ENCODE measurements at places on chromosomes 4 and X.

GRCh38 chr4:43374216-43374751 is 481.8 kb downstream of the GRXCR1 start:
- DNase-seq = no peak

DNA sequence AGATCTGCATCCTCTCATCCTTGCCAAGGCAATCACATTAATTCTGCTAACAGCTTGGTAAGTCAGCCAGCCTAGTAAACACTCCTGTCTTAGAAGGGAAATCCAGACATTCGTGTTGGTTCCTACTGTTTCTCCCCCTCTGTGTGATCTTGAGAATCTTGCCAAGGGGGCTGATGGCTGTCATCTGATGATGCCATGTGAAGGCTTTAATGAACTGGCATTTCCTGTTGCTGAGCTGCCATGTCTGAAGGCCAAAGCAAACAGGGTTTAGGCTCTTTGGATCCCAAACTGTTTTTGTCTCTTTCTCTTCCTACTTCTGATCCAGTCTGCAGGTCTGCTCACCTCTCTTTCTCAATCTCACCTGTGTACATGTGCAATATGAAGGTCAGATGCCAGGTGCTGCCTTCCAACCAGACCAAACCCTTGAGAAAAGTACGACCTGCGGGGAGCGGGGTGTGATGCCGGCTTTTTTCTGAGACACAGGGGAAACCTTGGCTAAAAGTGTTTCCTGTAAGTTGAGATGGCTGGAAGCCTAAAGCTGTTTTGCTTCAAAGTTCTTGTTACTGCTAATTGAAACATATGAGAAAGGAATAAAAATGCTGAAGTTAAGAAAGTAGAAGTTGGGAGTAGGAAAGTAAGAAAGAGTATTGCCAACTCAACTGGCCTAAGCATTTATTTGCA is 532.9 kb downstream of the ANKRD50 start:
- DNase-seq = no peak

DNA sequence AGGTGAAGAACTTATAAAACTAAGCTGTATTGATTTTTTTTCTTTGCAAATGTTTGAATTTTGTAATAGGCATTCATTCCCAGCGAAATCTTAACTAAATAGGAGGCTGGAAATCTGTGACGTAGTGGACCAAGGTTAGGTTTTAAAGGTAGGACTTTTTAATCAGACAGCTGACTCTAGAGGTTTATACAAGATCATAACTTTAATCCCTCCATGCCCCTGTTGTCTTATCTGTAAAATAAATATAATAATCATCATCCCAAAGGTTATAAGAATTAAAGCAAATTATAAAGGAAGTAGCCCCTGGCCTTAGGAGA is 101.3 kb downstream of the SHROOM3 start:
- no peak for DNase-seq

DNA sequence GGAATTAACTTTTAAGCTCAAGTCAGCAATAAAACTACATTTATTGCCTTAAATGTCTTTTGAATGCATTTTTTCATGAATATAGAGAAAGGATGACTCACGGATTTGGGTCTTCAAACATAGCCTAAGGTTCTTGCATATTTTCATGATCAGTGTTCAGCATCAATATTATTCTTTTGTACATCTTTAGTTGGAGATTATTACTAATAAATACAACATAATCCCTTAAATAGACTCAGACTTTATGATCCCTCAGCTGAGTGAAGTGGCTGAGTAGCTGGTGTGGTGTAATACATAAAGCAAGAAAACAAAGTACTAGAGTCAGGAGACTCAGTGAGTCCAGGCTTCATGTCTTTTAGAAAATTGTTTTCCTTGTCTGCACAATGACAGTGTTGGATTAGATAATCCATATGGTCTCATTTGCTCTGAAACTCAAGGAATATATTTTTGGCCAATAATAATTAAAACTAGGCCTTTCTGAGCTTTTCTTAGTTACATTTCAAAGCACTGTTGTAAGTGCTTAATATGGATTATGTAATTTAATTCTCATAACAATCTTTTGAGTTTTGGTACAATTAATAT is 78.3 kb upstream of the UNC5C start:
- DNase-seq = no peak

- DNase-seq = no peak
Observed at GRCh38 chr4:28518561-28519165, 1658.0 kb downstream of the STIM2 start.

DNA sequence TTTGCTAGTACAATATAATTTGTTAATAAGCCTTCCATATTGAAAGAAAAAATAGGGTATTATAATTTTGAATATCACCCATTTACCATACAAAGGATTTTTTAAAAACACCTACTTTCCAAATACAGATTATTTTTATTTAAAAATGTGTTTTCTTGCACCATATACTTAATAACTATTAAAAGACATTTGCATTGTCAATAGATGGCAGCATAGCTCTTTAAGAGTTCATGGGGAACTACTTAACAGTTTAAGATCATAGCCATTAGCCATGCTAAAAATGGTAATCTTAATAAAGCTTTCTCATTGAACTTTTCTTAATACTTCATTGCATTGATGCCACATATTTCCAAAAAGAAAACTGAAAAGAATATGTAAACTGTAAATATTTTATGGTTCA is 1995.9 kb downstream of the C4orf33 start:
- DNase-seq = no peak

DNA sequence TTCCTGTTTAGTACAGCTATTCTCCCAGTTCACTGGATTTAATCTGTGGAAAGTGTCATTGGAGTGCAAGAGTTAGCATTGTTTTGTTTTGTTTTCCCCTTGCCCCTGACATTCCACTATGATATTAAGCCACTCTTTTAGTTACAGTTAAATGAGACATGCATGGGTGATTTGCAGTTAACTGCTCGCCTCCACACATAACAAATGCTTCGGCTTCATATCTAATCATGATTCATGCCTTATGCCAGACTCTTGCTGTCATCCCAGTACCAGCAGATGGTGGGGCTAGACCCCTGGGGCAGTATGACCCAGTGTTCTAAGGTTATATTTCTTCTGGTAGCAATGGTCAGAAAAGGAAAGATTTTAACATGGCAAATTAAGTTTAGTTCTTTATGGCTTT is 80.1 kb downstream of the RAP1GDS1 start:
- no peak for DNase-seq

GRCh38 chrX:2446815-2447214 is 54.0 kb downstream of the DHRSX start:
- DNase-seq = no peak

DNA sequence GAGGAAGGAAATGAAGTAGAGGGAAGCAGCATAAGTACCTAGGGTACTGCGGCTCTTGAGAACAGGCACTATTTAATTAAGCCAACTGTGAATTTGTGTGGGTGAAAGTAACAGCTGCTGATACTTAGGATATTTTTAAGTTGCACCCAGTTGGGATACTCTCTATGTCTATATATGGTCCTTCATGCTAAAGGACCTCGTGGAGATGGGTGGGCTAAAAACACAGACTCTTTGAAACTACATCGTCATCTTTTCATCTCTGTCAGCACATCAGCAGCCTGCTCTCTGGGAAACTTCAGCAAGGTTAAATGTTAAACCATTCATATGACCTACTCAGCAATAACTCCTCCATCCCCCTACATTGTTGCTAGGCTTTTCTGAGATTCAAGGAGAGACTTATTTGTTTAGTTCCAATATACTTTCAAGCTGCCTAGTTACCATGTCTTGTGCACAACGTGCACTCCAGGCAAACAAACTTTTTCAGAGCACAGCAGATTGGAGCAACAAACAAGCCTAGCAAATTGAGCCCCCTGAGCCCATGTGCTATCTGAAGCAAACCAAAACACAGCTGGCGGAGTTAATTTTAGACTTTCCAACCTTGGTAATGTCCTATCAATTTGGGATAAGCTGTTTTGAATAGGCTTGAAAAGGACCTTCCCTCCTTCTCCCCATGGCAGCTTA is 6.2 kb upstream of the MOB1B start:
- no peak for DNase-seq

DNA sequence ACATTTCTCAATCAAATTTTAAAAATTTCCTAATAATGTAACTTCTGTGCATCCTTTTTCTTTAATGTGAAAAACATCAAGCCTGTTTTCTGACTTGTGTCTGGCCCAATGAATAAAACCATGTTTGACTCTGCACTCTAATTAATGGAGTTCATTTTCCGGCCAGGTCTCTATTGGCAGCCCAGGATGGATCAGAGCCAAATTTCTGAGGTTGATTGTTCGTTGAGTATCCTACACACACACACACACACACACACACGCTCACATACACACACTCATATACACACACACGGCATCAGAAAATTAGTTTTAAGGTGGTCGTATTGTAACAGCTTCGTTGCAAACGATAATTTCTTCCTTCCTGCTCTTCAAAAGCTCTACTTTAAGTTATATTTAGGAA is 28.9 kb upstream of the TLL1 start:
- no peak for DNase-seq

- DNase-seq = no peak
Observed at GRCh38 chrX:39888730-39889129, 209.0 kb downstream of the BCOR start.

DNA sequence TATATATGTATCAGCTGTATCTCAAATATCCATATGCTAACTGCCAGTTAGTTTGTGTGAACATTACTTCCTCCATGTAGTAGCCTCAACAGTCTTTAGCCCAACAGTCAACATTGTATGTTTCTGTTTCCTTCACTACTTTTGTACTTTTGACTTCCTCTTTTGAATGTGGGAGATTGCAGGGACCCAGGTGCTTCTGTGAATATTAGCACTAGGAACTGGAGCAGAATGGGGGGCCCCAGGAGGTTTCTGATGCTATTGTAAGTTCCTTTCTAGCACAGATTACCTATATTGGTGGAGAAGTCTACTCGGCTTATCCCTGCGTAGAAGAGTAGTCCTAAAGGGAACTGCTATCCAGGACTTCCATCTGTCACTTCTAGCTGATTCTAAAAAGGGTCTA is 2.3 kb downstream of the PLAC8 start:
- DNase-seq = no peak

GRCh38 chrX:107826238-107827029 is 768 bp downstream of the MID2 start:
- DNase-seq = peak; percentile 28

DNA sequence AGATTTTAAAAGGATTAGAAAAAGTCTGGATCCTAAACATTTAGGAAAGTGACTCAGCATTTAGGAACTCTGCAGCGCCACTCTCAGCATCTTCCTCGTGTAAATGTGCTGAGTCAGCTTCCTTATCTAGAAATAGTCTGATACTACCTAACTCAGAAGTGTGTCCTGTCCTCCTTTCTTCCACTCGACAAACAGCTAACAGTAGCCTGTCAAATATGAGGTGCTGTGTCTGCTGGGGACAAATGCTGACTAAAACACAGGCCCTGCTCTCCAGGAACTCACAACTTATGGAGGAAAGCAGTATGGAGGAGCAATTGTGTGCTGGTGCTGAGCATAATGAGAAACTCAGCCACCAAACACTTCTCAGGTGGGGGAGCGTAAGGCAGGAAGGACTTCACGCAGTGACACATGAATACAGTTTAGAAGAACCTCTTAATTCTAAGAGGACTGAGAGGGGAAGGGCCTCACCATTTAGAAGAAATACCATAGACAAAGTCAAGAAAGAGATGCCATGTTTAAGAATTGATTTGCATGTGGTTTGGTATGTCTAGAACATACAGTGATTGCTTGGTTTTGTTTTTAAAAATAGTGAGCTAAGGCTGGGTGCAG is 125.3 kb downstream of the SOWAHB start:
- DNase-seq = no peak

DNA sequence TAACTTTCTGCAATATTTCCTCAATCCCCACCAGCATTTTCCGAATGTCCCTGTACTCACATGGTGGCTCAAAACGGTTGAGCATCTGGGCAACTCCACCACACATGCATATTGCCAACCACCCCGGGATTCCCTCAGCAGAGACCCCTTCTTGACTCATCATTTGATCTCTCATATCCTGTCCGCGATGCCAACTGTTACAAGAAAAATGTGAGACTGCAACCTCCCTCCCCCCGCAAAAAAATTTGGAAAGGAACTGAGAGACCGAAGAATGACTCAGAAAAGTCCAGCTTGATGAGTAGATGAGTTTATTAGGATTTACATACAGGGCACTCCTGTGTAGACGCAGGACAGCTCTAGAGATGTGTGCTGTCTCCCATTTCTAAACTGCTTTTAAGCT is 561.4 kb downstream of the ZIC3 start:
- DNase-seq = no peak

- DNase-seq = no peak
Observed at GRCh38 chrX:39602195-39602594, 495.6 kb downstream of the BCOR start.

DNA sequence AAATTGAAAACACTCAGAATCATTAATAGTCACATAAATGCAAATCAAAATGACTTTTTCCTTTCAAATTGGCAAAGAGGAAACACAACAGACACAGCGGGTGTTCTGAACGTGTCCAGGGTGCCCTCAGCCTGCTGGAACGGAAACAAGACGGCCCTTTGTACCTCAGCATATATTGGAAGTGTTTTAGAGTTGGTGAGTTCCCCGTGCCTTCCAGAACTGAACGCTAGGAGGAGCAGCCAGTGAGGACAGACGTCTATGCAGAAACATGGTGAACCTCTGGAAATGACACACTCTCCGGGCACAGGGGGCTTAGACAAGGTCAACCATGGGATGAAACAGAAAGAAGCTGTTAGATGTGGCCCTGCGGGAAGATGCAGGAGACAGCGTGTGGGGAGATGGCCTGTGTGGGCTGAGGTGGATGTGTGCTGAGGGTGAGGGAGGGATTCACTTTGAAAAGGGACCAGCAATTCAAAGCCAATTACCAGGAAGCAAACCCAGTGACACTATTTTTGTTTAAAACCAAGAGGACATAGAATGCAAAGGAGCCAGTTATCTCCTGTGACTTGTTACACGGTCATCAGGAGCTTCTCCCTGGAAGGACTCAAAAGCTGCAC is 40.4 kb downstream of the RNF212 start:
- peak; percentile 53 for DNase-seq

DNA sequence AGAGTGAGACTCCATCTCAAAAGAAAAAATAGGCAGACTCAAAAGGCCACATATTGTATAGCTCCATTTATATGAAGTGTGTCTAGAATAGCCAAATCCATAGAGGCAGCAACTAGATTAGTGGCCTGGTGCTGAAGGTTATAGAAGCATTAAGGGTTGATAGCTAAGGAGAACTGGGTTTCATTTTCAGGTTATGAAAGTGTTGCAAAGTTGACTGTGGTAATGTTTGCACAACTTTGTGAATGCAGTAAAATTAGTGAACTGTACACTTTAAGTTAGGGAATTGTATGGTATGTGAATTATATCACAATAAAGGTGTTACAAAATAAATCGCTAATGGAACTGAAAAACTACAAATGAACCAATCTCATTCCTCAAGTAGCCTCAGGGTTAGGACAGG is 28.3 kb downstream of the TXLNG start:
- DNase-seq = no peak

- DNase-seq = no peak
Observed at GRCh38 chrX:155218777-155219176, 2.5 kb downstream of the VBP1 start.

DNA sequence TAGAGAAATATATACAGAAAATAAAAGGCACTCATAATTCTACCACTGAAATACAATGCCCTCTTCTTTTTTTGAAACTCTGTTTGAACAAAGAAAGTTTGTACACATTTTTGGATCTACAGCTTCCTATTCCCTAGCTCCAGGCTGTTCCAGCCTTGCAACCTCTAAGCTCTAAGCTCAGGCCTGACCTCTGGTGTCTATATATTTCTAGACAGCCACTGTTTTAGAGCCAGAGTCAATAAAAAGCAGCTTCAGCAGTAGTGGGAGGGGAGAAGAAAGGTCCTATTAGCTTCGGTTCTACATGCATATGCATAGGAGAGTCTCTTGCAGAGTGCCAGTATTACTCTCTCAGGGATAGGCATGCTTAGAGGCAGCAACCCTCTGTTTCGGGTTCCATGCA is 39.7 kb downstream of the CLDN2 start:
- DNase-seq = no peak

Data from stimulated activated CD4-positive, alpha-beta T cell treated with anti-CD3 and anti-CD28 coated beads, Interleukin-4, amount 100 ng/mL, for 1 hour (primary cell).